ENCODE measurements at places on chromosomes 6 and 20. TPM values are rescaled to one million over a fixed set of nuclear protein-coding genes. Genes with fewer than 3 reads are reported as not detected.

ALDH5A1 gene
- total RNA-seq = 5.1 TPM

TPX2 gene
- total RNA-seq = 2.1 TPM

RAET1E gene
- 0.18 TPM for total RNA-seq

MTG2 gene
- total RNA-seq = 33.3 TPM

MLN gene
- not detected for total RNA-seq

CST5 gene
- total RNA-seq = not detected

B3GAT2 gene
- total RNA-seq = not detected

TSPO2 gene
- total RNA-seq = not detected
